ENCODE measurements at places on chromosomes 1 and 21.
A peak's percentile ranks its signal among the peaks of the same experiment; 100 is the strongest.

GRCh38 chr1:25206201-25206600 is 26.1 kb downstream of the SYF2 start:
- no peak for DNase-seq

- no peak for DNase-seq
Measured at GRCh38 chr1:73839922-73840321, 358.1 kb downstream of the LRRIQ3 start.

DNA sequence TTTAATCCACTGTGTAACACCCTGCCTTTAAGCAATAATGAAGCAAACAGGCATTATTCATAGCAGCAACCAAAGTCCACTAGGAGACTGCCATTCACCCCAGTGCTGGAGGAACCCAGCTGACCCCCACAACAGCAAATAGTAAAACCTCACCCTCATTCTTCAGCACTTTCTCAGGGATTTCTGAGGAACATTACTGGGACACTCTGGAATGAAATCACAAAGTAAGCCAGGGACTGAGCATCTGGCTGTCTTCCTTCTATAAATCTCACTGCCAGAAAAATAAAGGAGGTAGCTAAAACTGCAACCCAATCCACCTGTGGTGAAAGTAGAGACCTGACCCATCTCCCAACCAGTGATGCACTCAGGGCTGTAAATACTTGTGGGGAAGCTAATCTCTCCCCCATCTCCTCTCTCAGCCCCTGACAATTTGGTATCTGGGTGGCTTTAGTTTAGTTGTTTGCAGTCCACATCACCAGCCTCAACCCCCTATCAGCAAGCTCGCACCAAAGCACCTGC is 47.1 kb downstream of the COL6A1 start:
- DNase-seq: no peak

DNA sequence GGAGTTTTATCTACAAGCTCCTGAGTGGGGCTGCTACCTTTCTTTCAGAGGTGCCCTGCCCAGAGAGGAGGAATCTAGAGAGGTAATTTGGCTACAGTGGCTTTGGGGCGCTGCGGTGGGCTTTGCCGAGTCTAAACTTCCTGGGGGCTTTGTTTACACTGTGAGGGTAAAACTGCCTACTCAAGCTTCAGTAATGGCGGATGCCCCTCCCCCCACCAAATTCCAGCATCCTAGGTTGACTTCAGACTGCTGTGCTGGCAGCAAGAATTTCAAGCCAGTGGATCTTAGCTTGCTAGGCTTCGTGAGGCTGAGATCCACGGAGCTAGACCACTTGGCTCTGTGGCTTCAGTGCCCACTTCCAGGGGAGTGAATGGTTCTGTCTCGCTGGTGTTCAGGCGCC is 43.9 kb downstream of the SWT1 start:
- no peak for DNase-seq

- peak; percentile 30 for DNase-seq
Measured at GRCh38 chr1:246280551-246280950, 226.5 kb downstream of the SMYD3 start.

- no peak for DNase-seq
Measured at GRCh38 chr1:205971082-205971481, 27.8 kb upstream of the SLC26A9 start.

GRCh38 chr21:39182484-39183271 is 573 bp downstream of the PSMG1 start:
- no peak for DNase-seq

DNA sequence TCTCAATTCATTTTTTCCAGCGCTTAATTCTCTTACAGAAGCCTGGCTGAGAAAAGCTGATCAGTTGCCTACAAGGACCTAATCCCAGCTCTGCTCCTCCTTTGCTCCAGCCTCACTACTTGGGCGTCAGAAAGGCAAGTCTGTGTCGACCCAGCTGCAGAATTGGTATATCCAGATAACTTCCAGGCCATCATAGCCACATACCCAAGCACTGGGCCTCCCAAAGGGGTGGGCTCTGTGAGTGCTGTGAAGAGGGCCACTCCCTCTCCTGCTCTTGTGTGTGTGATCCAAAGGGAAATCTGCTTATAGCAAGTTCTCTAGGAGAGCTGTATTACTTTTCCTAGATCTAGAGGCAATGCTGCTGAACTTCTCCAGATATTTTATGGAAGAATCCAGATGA is 18.1 kb downstream of the LMOD1 start:
- DNase-seq: no peak

GRCh38 chr1:52669696-52670095 is 28.5 kb downstream of the COA7 start:
- peak; percentile 26 for DNase-seq

DNA sequence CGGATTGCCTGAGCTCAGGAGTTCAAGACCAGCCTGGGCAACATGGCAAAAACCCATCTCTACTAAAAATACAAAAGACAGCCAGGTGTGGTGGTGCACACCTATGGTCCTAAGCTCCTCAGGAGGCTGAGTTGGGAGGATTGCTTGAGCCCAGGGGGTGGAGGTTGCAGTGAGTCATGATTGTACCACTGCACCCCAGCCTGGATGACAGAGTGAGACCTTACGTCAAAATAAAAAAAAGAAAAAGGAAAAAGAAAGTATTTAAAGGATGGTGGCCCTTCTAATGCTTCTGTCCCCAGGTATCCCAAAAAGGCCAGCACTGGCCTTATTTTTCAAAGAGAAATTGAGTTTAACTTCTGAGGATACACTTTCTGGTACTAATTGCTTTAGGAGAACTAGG is 1.7 kb downstream of the IKBKE start:
- no peak for DNase-seq

DNA sequence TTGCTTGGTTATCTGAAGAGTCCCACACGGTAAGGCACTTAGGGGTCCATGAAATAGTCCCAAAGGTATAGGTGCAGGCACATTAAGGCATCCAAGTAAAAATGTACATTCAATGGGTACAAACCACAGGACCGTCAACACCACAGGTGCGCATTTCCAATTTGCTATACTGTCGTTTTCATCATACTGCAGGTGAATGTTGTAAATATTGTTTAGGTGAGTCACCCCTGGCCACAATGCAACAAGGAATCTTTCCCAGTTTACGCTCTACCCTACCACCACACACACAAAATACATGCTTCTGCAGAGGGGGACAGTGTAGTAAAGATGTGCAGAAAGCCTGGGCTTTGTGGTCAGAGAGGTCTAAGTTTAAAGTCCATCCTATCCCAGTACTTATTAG is 13.7 kb downstream of the CADM3 start:
- DNase-seq: no peak

- DNase-seq: no peak
Measured at GRCh38 chr1:214438075-214438474, 113.3 kb downstream of the PTPN14 start.

GRCh38 chr1:234709473-234710228 is 99.7 kb upstream of the IRF2BP2 start:
- DNase-seq: no peak

DNA sequence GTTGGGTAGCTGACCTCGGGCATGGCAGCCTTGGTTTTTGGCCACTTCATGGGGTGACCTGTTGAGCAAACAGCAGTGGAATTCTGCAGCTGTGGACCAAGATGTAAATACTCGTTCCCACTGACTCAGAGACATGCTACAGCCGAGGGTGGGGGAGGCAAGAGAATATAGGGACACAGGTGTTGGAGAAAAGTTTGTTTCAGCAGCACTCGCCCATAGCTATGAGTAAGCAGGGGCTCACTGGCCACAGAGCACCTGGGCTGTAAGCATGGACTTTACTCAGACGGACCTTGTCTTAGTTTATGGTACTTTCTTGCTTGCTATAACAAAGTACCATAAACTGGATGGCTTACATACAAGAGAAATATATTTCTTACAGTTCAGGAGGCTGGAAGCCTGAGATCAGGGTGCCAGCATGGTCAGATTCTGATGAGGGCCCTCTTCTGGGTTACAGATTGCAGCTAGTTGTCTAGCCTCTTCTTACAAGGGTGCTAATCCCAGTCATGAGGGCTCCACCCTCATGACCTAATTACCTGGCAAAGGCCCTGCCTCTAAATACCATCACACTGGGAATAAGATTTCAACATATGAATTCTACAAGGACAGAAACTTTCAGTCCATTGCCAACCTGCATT is 437.2 kb upstream of the DAB1 start:
- DNase-seq: no peak

DNA sequence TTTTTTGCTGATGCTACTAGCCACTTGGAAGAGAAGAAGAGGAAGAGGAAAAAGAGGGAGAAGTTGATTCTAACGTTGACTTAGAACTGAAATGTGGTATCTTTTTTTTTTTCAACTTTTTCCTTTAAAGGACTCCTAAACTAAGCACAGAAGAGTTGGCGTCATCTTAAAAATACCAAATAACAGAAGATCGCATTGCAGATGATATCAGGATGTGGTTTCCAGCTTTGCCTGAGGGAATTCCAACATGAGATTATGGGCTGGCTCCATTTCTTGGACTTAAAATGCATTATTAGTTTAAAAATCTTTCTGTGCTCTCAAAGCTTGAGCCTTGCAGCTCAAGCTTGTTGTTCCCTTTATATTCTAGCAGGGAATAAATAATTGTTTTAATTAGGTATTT is 29.8 kb downstream of the WDR3 start:
- DNase-seq: no peak

All from amniotic stem cell (primary cell).